Gastroesophageal sphincter (tissue), 4 donors: ENCODE measurements at places on chromosomes 7 and 10.

GRCh38 chr10:74841265-74841973, 15.0 kb downstream of the KAT6B start:
- H3K4me3 ChIP-seq = no peak overlapping the region
- H3K27me3 ChIP-seq = no peaks in the 10 kb centered on the region
- H3K27ac ChIP-seq = peak overlapping the region; percentile 41
- H3K36me3 ChIP-seq = peaks cover 17% of the 10 kb centered on the region
- H3K4me1 ChIP-seq = peaks cover 16% of the 10 kb centered on the region

GRCh38 chr10:86077871-86078638, 288.5 kb downstream of the GRID1 start:
- no peaks in the 10 kb centered on the region for H3K36me3 ChIP-seq
- no peaks in the 10 kb centered on the region for H3K27me3 ChIP-seq
- no peak overlapping the region for H3K4me3 ChIP-seq
- no peak overlapping the region for H3K27ac ChIP-seq
- ATAC-seq = no peak

DNA sequence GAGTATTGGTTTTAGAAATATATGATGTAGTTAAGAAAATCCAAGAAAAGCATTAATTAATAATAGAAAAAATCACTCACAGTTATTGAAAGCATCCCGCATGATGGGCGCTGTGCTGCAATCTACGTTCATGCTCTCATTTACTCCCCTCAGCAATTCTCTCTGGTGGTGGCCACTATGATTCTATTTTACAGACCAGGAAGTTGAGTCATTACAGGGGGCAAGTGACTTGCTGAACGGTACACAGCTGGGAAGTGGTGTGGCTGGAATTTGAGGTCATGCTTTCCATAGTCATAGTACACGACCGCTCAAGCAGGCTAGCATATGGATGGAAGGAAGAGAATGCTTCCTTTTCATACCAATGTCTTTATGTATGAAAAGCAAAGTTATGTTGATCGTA, 117.4 kb downstream of the TES start:
- no peak overlapping the region for H3K4me3 ChIP-seq
- H3K27me3 ChIP-seq = no peaks in the 10 kb centered on the region
- no peak for ATAC-seq
- peaks cover 7% of the 10 kb centered on the region for H3K4me1 ChIP-seq

GRCh38 chr7:138849701-138850100, 51.7 kb upstream of the ATP6V0A4 start:
- H3K27me3 ChIP-seq = no peaks in the 10 kb centered on the region
- no peak for ATAC-seq
- peaks cover 16% of the 10 kb centered on the region for H3K36me3 ChIP-seq
- no peak overlapping the region for H3K4me3 ChIP-seq

DNA sequence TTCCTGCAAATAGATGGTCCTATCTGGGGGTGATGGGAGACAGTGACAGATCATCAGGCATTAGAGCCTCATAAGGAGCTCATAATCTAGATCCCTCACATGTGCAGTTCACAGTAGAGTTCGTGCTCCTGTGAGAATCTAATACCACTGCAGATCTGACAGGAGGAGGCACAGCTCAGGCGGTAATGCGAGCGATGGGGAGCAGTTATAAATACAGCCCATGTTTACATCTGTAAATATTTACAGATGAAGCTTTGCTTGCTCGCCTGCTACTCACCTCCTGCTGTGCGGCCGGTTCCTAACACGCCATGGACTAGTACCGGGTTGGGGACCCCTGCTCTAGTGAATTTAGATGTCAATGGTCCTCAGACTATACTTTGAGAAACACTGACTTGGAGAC, 17.0 kb upstream of the CDCA7L start:
- no peaks in the 10 kb centered on the region for H3K36me3 ChIP-seq
- no peaks in the 10 kb centered on the region for H3K27me3 ChIP-seq
- no peak for ATAC-seq
- H3K27ac ChIP-seq = no peak overlapping the region

DNA sequence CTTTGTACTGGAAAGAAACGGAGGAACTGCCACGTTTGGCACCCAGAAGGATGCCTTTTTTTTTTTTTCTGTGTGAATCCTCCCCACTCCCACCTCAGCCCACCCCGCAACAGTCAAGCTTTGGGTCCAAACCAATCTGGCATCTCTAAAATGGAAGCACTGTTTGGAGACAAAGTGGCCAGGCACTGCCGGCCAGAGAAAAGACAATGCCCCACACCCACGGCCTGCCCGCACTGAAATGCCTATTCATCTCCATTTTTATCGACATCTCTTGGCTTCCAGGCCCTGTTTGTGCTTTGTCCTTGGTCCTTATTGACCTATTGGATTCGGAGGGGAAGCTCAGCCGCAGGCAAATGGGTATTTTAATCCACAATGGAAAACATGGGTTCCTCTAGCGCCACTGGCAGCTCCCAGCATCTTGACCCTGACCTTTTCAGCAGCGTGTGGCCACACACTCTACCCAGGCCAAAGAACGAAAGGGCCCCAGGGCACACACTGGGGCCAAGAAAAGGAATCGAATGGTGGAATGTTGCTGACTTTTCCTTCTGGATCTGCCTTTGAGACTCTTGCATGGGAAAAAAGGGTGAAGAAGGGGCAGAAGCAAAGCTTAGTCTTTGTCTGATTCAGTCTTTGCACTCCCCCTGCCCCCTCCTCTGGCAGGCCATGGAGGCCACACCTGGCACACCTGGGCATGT, 162.6 kb upstream of the CDCA7L start:
- no peak overlapping the region for H3K27ac ChIP-seq
- no peaks in the 10 kb centered on the region for H3K36me3 ChIP-seq
- H3K27me3 ChIP-seq = peaks cover 13% of the 10 kb centered on the region
- H3K4me3 ChIP-seq = no peak overlapping the region
- no peaks in the 10 kb centered on the region for H3K4me1 ChIP-seq

- peaks cover 23% of the 10 kb centered on the region for H3K4me1 ChIP-seq
- H3K36me3 ChIP-seq = no peaks in the 10 kb centered on the region
- no peak overlapping the region for H3K4me3 ChIP-seq
- ATAC-seq = no peak
- peak overlapping the region; percentile 39 for H3K27ac ChIP-seq
These were observed 74.6 kb downstream of the VCL start for GRCh38 chr10:74072503-74072902.

GRCh38 chr7:38756521-38756920, 125.3 kb upstream of the AMPH start:
- ATAC-seq = no peak
- H3K27me3 ChIP-seq = no peaks in the 10 kb centered on the region
- no peaks in the 10 kb centered on the region for H3K4me1 ChIP-seq
- H3K36me3 ChIP-seq = peaks cover 4% of the 10 kb centered on the region
- H3K27ac ChIP-seq = no peak overlapping the region

DNA sequence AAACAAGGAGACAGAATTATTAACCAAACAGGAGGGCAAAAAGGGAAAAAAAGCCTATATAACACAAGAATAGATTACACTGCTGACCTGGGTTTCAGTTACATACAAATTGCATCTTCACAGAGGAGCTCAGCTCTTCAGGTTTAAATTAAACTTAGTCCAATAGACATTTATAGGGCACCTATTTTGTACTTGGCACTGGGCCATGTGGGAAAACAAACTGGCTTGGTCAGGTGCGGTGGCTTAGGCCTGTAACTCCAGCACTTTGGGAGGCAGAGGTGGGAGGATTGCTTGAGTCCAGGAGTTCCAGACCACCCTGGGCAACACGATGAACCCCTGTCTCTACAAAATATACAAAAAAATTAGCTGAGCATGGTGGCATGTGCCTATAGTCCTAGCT, 62.3 kb upstream of the CCDC6 start:
- H3K4me1 ChIP-seq = peaks cover 9% of the 10 kb centered on the region
- H3K27me3 ChIP-seq = no peaks in the 10 kb centered on the region
- H3K27ac ChIP-seq = no peak overlapping the region
- H3K36me3 ChIP-seq = no peaks in the 10 kb centered on the region

GRCh38 chr7:16646472-16647072, 591 bp downstream of the BZW2 start:
- H3K27me3 ChIP-seq = no peaks in the 10 kb centered on the region
- H3K27ac ChIP-seq = peak overlapping the region; percentile 96
- H3K4me3 ChIP-seq = peak overlapping the region; percentile 70
- H3K36me3 ChIP-seq = no peaks in the 10 kb centered on the region
- peaks cover 4% of the 10 kb centered on the region for H3K4me1 ChIP-seq
- ATAC-seq = peak; percentile 12

DNA sequence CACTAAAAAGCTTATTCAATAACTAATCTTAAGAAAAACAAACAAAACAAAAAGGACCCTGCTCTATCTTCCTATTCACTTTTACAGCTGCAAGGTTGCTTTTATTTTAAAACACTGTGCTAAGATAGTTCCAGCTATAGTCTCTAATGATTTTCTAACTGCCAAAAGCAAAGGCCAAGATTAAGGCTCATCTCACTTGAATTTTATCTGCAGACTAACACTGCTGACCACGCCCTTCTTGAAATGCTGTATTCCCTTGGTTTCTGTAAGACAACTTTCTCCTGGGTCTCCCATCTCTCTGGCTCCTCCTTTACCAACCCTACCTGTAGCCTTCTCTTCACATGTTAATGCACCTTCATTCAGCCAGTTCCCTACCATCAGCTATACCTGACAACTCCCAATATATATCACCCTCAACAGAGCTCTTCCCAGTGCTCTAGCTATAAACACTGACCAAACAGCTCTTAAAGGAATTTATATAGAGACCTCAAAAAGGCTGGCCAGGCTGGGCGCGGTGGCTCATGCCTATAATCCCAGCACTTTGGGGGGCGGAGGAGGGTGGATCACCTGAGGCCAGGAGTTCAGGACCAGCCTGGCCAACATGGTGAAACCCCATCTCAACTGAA, 11.7 kb downstream of the SRPK2 start:
- no peaks in the 10 kb centered on the region for H3K4me1 ChIP-seq
- no peaks in the 10 kb centered on the region for H3K36me3 ChIP-seq
- no peak overlapping the region for H3K27ac ChIP-seq
- no peaks in the 10 kb centered on the region for H3K27me3 ChIP-seq
- no peak for ATAC-seq

- no peak overlapping the region for H3K27ac ChIP-seq
- peaks cover 69% of the 10 kb centered on the region for H3K4me1 ChIP-seq
- peaks cover 100% of the 10 kb centered on the region for H3K27me3 ChIP-seq
- ATAC-seq = no peak
These were observed 6.5 kb downstream of the MNX1 start for GRCh38 chr7:157003756-157004520.

GRCh38 chr7:47688311-47689100, 106.6 kb upstream of the TNS3 start:
- peaks cover 28% of the 10 kb centered on the region for H3K4me1 ChIP-seq
- H3K27ac ChIP-seq = no peak overlapping the region
- H3K27me3 ChIP-seq = no peaks in the 10 kb centered on the region
- H3K4me3 ChIP-seq = no peak overlapping the region
- H3K36me3 ChIP-seq = no peaks in the 10 kb centered on the region
- ATAC-seq = no peak

- H3K27ac ChIP-seq = no peak overlapping the region
- no peaks in the 10 kb centered on the region for H3K4me1 ChIP-seq
- no peaks in the 10 kb centered on the region for H3K36me3 ChIP-seq
- H3K4me3 ChIP-seq = no peak overlapping the region
- ATAC-seq = no peak
These were observed 83.7 kb downstream of the CARD11 start for GRCh38 chr7:2959828-2960599.

DNA sequence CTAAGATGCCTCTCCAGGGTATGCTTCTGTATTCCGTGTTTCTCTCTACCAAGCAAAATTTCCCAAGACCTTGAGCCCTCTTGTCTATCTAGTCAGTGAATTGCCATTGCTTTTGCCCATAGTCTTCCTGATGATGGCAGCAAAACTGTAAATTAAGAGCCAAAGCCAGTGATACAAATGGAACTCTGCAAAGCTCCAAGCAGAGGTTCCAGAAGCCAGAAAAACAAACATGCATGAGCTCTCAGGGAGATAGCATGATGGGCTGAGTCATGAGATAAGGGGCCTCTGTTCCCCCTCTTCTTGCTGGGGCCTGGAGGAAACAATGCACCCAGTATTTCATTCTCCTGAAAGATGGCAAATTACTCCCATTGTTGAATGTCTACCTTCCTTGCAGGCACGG, 24.7 kb downstream of the LSMEM1 start:
- ATAC-seq = no peak
- H3K27me3 ChIP-seq = no peaks in the 10 kb centered on the region
- H3K4me3 ChIP-seq = no peak overlapping the region
- no peaks in the 10 kb centered on the region for H3K4me1 ChIP-seq

- no peak for ATAC-seq
- H3K27ac ChIP-seq = no peak overlapping the region
- H3K4me1 ChIP-seq = no peaks in the 10 kb centered on the region
- no peak overlapping the region for H3K4me3 ChIP-seq
- no peaks in the 10 kb centered on the region for H3K27me3 ChIP-seq
These were observed 61.8 kb upstream of the DRGX start for GRCh38 chr10:49457686-49458085.

GRCh38 chr10:15432266-15432665, 61.2 kb upstream of the FAM171A1 start:
- H3K27ac ChIP-seq = no peak overlapping the region
- H3K4me3 ChIP-seq = no peak overlapping the region
- no peaks in the 10 kb centered on the region for H3K4me1 ChIP-seq
- no peak for ATAC-seq

GRCh38 chr7:108012499-108013430, 9.8 kb upstream of the LAMB1 start:
- no peak overlapping the region for H3K4me3 ChIP-seq
- H3K4me1 ChIP-seq = peaks cover 39% of the 10 kb centered on the region
- no peaks in the 10 kb centered on the region for H3K36me3 ChIP-seq
- ATAC-seq = no peak
- no peak overlapping the region for H3K27ac ChIP-seq
- no peaks in the 10 kb centered on the region for H3K27me3 ChIP-seq

- no peak overlapping the region for H3K27ac ChIP-seq
- no peak for ATAC-seq
- no peaks in the 10 kb centered on the region for H3K27me3 ChIP-seq
- H3K36me3 ChIP-seq = no peaks in the 10 kb centered on the region
These were observed 236.6 kb downstream of the CDK14 start for GRCh38 chr7:90832726-90833125.

DNA sequence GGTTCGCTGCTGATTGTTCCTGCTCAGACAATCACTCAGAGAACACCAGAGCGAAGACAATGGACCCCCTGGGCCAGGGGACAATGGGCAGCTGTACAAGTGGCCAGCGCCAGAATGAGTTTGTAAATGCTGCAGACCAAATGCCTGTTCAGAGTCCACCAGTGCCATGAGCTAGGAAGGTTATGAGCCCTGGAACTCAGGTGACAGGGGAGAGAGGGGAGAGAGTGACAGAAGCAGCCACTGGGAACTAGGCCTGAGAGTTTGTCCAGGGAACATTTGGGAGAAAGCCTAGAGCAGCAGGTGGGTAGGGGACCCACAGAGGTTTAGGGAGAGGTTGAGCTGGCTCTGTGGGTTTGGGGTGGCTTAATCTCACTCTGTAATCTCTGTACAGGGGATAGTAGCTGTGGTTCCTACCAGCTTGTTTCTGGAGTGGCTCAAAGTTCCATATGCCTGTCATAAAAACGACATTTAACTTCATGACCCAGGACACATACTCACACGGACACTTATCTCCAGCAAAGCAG, 60.4 kb downstream of the C10orf105 start:
- no peak overlapping the region for H3K27ac ChIP-seq
- no peaks in the 10 kb centered on the region for H3K36me3 ChIP-seq
- no peak overlapping the region for H3K4me3 ChIP-seq
- no peaks in the 10 kb centered on the region for H3K27me3 ChIP-seq
- ATAC-seq = no peak
